ENCODE measurements at places on chromosomes 5 and 9.
A peak's percentile ranks its signal among the peaks of the same experiment; 100 is the strongest.

DNA sequence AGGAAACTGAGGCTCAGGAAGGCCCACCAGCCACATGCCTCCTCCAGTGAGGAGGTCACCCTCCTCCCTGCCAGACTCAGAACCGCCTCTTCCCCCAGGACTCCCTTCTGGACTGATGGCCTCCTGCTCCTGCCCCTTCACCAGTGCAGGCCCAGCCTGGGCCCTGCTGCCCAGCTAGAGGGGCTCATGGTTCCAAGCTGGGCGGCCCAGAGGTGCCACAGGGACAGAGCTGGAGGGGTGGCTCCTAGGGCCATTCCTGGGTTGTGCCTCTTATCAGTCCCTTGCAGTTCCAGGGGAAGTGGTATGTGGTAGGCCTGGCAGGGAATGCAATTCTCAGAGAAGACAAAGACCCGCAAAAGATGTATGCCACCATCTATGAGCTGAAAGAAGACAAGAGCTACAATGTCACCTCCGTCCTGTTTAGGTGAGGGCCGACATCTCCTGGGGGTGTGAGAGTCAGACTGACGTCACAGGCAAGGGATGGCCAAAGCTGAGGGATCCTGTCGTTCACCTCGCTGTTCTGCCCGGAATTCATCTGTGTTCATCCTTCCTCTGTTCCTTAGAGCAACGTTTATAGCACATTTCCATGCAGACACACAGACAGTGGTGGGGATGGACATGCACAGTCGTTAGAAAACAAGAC is 819 bp downstream of the LCN2 start:
- DNase-seq, result no peak

DNA sequence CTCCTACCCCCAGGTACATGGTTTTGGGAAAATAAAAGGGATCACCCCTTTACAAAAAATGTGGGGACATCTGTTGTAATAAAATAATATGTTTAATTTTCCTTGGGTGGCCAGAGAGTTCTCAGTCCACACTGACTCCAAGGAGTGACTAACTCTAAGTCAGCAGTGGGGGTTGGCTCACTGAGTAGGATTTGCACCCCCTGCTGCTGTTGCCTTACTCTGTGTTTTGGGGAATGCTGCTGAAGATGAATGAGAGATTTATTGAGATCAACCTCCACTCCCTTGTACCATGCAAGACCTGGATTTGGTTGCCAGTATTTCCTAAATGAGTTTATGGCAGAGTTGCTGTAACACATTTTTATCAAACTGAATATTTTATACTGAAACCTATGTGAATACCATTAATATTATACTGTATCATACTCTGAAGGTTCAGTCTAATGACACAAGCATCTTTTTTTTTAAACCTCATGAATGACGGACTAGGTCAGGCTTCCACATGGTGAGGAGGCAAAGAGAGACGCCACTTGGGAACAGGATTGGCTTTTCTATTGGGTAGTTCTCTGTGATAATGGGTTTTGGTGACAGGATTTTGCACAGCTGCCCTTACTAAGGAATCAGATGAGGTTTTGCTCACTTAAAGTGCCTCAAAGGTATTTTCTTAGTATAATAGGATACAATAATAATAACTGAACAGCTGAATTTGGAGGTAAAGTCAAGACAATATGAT is 121.3 kb upstream of the OSMR start:
- DNase-seq, result no peak

DNA sequence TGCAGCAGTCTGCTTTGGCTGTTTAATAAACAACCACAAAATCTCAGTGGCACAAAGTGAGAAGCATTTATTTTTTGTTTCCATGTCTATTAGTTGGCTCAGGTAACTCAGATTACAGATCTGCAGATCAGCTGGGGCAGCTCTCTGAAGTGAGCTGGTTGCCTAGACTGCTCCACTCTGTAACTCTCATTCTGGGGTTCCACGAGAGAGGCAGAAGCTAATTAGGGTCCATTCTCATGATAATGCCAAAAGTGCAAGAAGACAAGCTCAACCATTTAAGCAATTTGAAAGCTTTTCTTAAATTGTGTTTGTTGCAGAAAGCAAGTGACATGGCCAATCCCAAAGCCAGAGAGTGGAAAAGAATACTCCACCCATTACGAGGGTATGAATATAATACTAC is 13.2 kb downstream of the MEIKIN start:
- no peak for DNase-seq

GRCh38 chr5:123119334-123119986 is 30.4 kb downstream of the PRDM6 start:
- DNase-seq, result no peak

DNA sequence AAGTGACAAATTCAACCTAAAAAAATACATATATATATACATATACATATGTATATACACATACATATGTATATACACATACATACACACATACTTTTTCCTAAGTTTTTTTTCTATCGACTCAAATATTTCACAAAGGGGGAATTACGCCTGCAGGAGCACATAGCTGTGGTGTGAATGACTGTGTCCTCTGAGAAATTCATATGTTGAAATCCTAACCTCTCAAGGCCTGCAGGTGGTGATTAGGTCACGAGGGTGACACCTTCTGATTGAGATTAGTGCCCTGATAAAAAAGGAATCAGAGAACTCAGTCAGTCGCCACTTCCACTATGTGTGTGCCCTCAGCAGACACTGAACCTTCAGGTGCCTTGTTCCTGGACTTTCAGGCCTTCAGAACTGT is 248.7 kb downstream of the SEMA5A start:
- DNase-seq, result no peak

DNA sequence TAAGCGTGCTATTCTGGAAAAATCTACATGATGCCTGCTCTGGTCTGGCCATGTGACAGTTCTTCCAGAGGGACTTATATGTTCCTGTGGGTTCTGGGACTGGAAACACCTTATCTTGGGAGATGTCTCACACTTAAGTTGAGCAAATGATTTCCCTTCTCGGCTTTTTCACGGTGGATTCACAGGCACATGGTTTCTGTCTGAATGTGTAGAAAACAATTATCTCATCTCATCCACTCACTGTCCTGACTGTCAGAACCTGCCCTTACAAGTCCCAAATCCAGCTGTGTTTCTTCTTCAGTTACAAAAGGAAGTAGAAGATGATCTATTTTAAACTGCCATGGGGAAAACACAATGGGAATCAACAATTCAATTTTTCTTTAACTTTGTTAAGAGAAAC is 184.0 kb downstream of the SYK start:
- no peak for DNase-seq

DNA sequence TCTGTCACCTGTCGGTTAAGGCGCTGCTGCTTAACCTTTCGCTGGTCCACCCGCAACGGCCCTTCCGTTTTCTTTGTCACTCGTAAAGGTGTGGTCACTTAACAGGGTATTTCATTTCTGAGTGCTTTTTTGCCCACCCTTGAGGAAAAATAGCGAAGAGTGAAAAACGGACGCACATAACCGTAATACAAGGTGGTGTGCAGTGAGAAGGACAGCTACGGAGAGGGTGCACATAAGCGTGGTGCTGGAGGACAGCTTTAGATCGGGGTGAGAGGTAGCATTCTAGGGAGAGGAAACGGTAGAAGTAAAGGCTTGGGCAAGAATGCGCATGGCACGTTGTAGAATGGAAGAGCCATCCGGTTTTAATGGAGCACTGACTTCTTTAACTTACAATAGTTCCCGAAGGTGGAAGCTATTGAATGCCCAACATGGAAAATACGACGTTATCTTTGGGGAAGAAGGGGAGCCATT is 761 bp downstream of the CCT5 start:
- DNase-seq, result no peak

GRCh38 chr9:137046088-137046787 is at the start of gene NPDC1:
NPDC1 (minus strand) TSS chr9:137046177; CDS start chr9:137045989, 188 bp downstream.
- DNase-seq, result no peak

- DNase-seq, result no peak
These were observed 178.5 kb downstream of the NFIB start for GRCh38 chr9:14135421-14135820.

- no peak for DNase-seq
These were observed 7.7 kb upstream of the NKX2-5 start for GRCh38 chr5:173242675-173243121.

- DNase-seq, result no peak
These were observed 329.4 kb downstream of the KIF4B start for GRCh38 chr5:155342956-155343355.

DNA sequence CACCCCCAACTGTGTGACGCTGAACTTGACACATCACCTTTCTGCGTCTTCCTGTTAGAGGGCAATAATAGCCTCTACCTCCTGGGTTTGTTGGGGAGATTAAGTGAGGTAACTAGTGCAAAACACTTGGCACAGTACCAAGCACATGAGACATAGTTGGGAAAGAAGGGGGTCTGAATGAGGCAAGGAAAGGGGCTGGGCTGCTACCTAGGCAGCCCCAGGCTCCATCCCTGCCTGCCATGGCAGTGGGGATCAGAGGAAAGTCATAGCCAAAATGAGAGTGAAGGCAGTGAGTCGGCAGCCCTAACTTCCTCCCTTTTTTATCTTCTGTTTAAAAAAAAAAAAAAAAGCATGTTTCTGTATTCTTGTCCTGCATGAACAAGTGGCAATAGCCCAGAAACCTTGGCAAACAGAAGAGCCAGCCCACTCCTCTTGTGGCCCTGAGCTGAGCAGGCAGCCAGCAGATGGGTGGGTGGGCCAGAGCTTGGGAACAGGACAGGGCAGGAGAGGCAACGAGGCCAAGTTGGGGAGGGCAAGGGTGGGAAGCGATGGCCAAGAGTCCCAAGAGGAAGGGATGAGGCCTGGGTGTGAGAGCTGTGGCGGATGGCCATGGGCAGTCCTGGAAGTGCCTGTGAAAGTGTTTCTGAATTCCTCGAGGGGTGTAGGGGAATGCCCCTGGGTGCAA is 11.4 kb downstream of the CAMK2A start:
- DNase-seq, result no peak

- DNase-seq, result no peak
These were observed 29.6 kb downstream of the DNM1 start for GRCh38 chr9:128232528-128233428.

DNA sequence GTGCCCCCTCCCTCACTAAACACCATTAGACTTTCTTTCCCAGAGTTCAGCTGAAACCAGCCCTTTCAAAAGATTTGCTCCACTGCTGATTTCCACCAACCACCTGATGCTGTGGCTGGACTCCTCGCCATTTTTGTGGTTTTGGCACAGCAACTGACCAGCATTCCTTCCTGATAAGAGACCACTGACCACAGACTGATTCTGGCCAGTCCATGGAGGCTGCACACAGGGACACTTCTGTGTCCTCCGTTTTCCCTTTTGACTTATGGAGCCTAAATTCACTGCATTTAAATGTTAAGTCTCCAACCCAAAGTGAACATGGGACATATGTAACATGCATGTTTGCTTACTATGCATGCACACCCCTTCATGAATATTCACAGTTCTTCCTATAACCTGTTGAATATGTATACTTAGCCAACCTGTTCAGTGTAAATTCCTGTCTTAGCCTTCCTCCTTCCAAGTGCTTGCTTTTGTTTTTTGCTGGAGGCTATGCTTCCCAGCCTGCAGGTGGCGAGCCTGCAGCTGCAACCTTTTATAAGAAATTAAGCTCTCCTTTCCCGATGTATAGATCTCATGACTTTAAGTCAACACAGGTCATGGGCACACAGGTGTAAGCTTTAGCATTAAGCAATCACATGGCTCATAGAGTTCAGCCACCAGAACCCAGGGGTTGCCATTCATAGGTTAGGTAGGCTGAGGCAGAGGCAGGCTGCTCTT is 78.7 kb downstream of the ACTL7B start:
- no peak for DNase-seq

DNA sequence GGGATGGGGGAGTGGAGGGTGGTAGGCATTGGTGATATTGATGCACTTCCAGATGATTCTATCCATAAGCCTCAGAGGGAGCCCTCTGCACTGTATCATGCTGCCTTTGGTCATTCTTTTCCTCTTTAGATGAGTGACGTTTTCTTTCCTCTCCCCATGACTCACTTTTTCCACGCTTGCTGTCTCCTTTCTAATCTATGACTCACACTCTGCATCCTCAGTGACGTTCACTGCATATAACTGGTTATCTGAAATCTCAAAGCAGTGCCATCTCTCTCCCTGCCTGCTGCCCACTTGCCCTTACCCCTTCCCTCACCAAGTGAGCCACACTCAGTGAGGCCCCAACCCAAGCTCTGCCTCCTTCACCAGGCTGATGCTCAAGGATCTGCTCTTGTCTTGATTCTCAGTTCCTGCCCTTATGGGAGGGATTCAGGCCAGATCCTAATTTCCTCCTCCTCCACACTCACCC is 31.6 kb downstream of the PTGS1 start:
- peak; percentile 97 for DNase-seq

- DNase-seq, result peak; percentile 72
These were observed 73.8 kb upstream of the ITGA2 start for GRCh38 chr5:52915176-52915875.

GRCh38 chr9:13292782-13293181 is 13.3 kb upstream of the MPDZ start:
- DNase-seq, result no peak

- no peak for DNase-seq
These were observed 98.7 kb downstream of the PAX5 start for GRCh38 chr9:36935332-36935731.

- DNase-seq, result peak; percentile 42
These were observed 85.4 kb downstream of the HSD17B4 start for GRCh38 chr5:119537704-119538103.

- DNase-seq, result no peak
These were observed 139.9 kb downstream of the PIP5K1B start for GRCh38 chr9:68844631-68845612.
